ENCODE measurements at places on chromosomes 3 and 15.

GRCh38 chr3:141796081-141796888 lies 33.1 kb downstream of the GRK7 start:
- peak; percentile 35 for DNase-seq
- H3K27ac ChIP-seq: peak overlapping the region; percentile 88
- peak overlapping the region; percentile 53 for H3K4me3 ChIP-seq

DNA sequence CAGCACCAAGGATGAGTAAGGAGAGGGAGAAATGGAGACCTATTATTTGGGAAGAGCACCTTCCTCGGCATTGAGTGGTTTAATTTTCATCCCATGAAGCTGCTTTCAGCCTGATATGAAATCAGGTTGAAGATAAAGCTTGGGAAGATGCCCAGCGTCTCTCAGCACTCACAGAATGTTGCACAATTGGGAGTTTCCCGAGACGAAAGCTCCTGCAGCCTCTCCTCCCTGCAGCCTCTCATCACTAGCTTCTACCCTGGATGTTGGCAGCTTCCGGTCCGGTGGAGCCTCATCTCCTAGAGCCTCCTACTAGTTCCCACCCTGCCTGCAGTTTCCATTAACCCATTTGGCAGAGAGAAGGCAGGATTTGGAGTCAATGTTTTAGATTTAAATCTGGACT lies 40.3 kb downstream of the EDEM1 start:
- no peaks in the 10 kb centered on the region for H3K36me3 ChIP-seq
- H3K27me3 ChIP-seq: no peaks in the 10 kb centered on the region
- H3K4me3 ChIP-seq: no peak overlapping the region
- H3K27ac ChIP-seq: no peak overlapping the region

- H3K4me3 ChIP-seq: no peak overlapping the region
- H3K27ac ChIP-seq: no peak overlapping the region
- H3K27me3 ChIP-seq: no peaks in the 10 kb centered on the region
Observed at GRCh38 chr3:177449360-177450006, 252.2 kb upstream of the TBL1XR1 start.

GRCh38 chr3:63390710-63391230 lies 112.7 kb downstream of the SYNPR start:
- H3K27me3 ChIP-seq: no peaks in the 10 kb centered on the region
- no peaks in the 10 kb centered on the region for H3K36me3 ChIP-seq
- H3K4me3 ChIP-seq: no peak overlapping the region
- no peak overlapping the region for H3K27ac ChIP-seq

GRCh38 chr15:80878242-80878866 lies 99.2 kb downstream of the CEMIP start:
- DNase-seq: no peak
- H3K4me3 ChIP-seq: no peak overlapping the region
- H3K4me1 ChIP-seq: no peaks in the 10 kb centered on the region
- no peaks in the 10 kb centered on the region for H3K36me3 ChIP-seq

- no peak for DNase-seq
- no peak overlapping the region for H3K4me3 ChIP-seq
- no peaks in the 10 kb centered on the region for H3K36me3 ChIP-seq
Observed at GRCh38 chr15:99371180-99372103, 120.2 kb downstream of the LRRC28 start.

GRCh38 chr3:180175572-180175971 lies 138.8 kb upstream of the PEX5L start:
- H3K27me3 ChIP-seq: no peaks in the 10 kb centered on the region
- H3K27ac ChIP-seq: no peak overlapping the region
- DNase-seq: no peak

DNA sequence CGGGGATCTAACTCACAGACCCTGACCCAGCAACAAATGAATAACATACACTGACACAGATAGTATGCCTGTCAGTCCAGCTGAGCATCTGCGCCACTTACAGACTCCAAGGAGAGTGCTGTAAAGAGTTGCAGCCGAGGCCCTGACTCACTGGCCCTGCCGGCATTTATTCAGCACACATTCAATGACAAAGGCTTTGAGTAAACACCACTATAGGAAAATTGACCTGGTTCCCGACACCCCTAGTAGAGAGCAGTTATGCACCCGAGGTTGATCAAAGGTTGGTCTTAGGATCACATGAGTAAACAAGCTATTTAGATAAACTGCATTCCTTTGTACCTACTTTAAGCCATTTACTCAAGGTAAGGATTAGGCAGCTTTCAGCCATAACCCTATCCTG lies 22.7 kb downstream of the LARS2 start:
- no peak overlapping the region for H3K4me3 ChIP-seq
- no peaks in the 10 kb centered on the region for H3K4me1 ChIP-seq
- H3K27ac ChIP-seq: no peak overlapping the region
- H3K27me3 ChIP-seq: no peaks in the 10 kb centered on the region
- no peak for DNase-seq

GRCh38 chr3:15634671-15635070 lies 33.1 kb downstream of the BTD start:
- no peak overlapping the region for H3K4me3 ChIP-seq
- H3K4me1 ChIP-seq: peaks cover 25% of the 10 kb centered on the region
- no peaks in the 10 kb centered on the region for H3K36me3 ChIP-seq
- H3K27ac ChIP-seq: no peak overlapping the region

GRCh38 chr15:68061171-68061570 lies 7.1 kb downstream of the PIAS1 start:
- DNase-seq: no peak
- H3K4me1 ChIP-seq: peaks cover 34% of the 10 kb centered on the region
- H3K27me3 ChIP-seq: no peaks in the 10 kb centered on the region
- no peak overlapping the region for H3K27ac ChIP-seq
- H3K36me3 ChIP-seq: no peaks in the 10 kb centered on the region

DNA sequence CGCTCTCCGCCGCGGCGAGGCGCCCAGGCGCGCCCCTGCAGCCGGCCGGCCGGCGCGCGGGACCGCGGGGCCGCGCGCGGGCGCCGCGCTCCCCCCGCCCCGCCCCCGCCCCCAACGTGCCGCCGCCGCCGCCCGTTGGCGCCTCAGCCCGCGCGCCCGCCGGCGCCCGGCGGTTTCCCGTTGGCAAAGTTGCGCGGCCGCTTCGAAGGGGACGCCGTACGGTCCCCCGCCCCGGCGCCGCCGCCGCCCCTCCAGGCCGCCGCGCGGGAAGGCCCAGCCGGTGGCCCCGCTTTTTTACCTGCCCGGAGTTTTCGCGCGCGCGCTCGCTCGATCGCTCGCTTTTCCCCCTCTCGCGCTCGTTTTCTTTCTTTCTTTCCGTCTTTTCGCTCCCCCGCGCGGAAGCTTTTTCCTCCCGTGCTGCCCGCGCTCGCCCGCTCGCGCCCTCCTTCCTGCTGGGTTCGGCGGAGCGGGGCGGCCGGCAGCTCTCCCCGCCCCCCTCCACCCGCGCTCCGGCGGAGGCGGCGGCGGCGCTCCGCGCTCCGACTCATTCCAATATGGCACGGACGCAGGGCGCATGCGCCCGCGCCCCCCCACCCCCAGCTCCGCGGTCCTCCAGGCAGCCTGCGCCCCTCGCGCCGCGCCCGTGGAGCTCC lies at the start of gene SFMBT1:
Gene SFMBT1, minus strand, starts transcription at position 556 of the 653 bp plus-strand sequence. CDS start 76,945 bp downstream, outside the sequence.
- no peaks in the 10 kb centered on the region for H3K27me3 ChIP-seq
- H3K27ac ChIP-seq: peak within 1 kb of the TSS; percentile 88

- no peaks in the 10 kb centered on the region for H3K36me3 ChIP-seq
- H3K4me3 ChIP-seq: no peak overlapping the region
- no peaks in the 10 kb centered on the region for H3K4me1 ChIP-seq
- DNase-seq: no peak
- no peak overlapping the region for H3K27ac ChIP-seq
Observed at GRCh38 chr3:64863226-64864212, 175.7 kb upstream of the ADAMTS9 start.

GRCh38 chr15:40040293-40040635 lies 1.3 kb upstream of the SRP14 start:
- H3K36me3 ChIP-seq: peaks cover 21% of the 10 kb centered on the region
- no peak overlapping the region for H3K27ac ChIP-seq
- no peak overlapping the region for H3K4me3 ChIP-seq
- no peak for DNase-seq

DNA sequence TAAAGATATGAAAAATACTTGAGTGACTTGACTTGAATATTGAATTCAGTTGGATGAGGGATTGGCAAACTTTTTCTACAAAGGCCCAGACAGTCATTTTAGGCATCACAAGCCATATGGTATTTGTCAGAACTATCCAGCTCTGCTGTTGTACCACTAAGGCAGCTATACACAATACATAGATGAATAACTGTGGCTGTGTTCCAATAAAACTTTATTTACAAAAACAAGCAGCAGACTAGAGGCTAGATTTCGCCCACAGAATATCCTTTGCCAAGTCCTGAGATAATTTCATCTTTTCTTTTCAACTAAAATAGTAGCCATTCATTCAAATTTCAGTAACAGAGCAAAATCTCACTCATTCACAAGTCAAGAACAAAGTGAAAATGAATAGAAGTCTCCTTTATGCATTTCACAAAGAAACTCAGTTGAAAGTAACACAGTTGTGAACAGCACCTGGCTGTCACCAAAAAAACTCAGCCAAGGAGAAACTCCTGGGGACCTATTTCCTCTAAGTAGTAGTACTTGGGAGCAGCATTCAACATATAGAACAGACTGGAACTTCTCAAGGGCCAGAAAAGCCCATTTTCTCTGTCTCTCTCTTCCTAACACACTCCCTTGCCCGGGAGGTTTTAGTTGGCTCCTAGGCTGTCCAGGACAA lies 56.3 kb downstream of the OSBPL10 start:
- no peak overlapping the region for H3K4me3 ChIP-seq
- no peak for DNase-seq
- H3K27me3 ChIP-seq: no peaks in the 10 kb centered on the region
- H3K36me3 ChIP-seq: no peaks in the 10 kb centered on the region
- no peaks in the 10 kb centered on the region for H3K4me1 ChIP-seq

- H3K27ac ChIP-seq: no peak within 1 kb of the TSS
- H3K36me3 ChIP-seq: no peaks in the 10 kb centered on the region
- peak within 1 kb of the TSS; percentile 68 for H3K4me3 ChIP-seq
- H3K27me3 ChIP-seq: no peaks in the 10 kb centered on the region
Observed at GRCh38 chr3:119702530-119703527, at the start of gene CFAP91. Gene CFAP91 (plus strand): TSS chr3:119703022. CDS start chr3:119703099, 77 bp downstream.

DNA sequence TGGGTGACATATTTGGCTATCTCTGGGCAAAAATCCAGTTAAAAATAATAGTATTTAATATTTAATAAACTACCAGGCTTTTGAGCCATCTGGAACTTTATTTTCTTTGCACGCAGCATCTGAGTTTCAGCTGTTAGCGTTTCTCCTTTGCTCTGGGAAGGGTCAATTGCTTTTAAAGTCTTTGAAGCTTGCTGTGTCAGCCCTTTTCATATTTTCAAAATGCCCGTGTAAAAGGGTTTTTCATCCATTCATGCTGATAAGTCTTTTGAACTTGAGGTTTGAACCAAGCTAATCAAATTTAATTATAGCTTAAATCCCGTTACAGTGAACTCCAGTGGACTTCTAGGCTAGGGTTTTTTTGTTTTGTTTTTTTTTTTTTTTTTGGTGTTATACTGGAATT lies 79.1 kb downstream of the SLC25A26 start:
- H3K27ac ChIP-seq: no peak overlapping the region
- H3K36me3 ChIP-seq: no peaks in the 10 kb centered on the region
- no peak overlapping the region for H3K4me3 ChIP-seq
- H3K27me3 ChIP-seq: no peaks in the 10 kb centered on the region
- H3K4me1 ChIP-seq: peaks cover 40% of the 10 kb centered on the region

DNA sequence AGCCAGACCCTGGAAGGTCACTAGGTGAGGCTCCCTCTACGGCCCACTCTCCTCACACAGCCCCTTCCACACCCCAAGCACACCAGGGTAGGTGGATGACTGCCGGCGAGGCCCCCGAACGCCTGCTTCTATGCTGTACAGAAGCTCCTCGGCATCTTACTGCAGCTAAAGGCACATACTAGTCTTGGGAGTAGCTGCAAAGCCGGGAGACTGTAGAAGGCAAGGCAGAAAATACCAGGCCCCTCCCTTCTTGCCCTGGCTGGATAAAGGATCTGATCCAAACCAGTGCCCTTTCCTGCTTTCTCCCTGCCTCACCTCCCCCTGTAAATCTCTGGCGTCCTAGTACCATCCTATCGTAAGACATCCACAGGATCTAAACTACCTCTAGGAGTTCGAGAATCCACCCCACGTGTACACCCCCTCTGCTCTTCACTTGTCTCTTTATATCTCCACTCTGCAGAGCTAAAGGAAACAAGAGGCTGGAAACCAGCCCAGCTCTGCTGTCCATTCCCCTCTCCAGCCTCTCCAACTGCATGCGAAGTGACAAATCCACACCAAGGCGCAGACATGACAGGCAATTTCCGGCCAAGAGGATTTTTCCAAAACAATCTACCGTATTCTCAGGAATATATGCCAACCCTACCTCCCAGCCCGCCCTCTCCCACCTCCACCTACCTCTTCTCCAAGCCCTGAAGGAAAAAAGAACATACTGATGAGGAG lies 11.8 kb downstream of the TNK2 start:
- no peak for DNase-seq
- no peaks in the 10 kb centered on the region for H3K27me3 ChIP-seq
- peak overlapping the region; percentile 80 for H3K4me3 ChIP-seq
- H3K36me3 ChIP-seq: peaks cover 8% of the 10 kb centered on the region

DNA sequence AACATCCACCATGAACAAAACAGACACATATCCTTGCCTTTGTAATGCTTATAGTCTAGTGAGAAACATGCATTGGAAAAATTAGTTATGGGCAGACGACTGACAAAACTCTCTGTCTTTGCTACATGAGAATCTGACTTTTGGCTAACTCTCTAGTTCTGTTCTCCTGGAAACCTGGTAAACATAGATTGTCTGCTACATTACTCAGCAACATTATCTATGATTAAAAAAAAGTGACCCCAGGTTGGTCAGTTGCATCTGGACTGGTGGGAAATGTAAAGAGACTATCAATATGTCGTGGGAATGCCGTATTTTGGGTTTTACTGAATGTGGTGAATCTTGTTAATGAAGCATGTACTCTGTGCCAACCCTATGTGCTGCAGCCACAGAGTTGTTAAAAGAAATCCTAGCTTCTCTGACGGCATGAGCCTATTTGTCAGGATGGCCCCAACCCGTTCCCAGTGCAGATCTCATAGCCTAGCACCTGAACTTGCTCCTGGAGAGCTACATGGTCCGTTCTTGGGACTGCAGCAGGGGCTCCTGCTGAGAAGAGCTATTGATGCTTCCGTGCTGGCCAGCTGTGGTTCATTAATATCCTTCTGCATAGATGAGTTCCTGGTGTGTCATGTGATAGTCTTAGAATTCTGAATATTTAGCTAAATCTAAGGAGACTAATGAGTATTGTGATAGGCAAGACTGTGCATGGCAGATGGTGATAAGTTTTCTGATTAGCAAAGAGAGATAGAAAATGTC lies 311.7 kb upstream of the ZNF717 start:
- no peaks in the 10 kb centered on the region for H3K27me3 ChIP-seq
- no peak overlapping the region for H3K27ac ChIP-seq
- no peaks in the 10 kb centered on the region for H3K36me3 ChIP-seq
- no peaks in the 10 kb centered on the region for H3K4me1 ChIP-seq
